ENCODE measurements at places on chromosomes 4 and X. TPM values are rescaled to one million over a fixed set of nuclear protein-coding genes. Genes with fewer than 3 reads are reported as not detected.

LANCL3 gene
- total RNA-seq = 0.02 TPM

OTUD6A gene
- not detected for total RNA-seq

MAGEB1 gene
- not detected for total RNA-seq

AFAP1 gene
- total RNA-seq = 6.7 TPM

CMC4 gene
- total RNA-seq = 14.6 TPM

FAM9B gene
- total RNA-seq = not detected

DAPP1 gene
- not detected for total RNA-seq

ARL9 gene
- 0.45 TPM for total RNA-seq

RBMX gene
- total RNA-seq = 1,172 TPM

LPAR4 gene
- total RNA-seq = 49.1 TPM

GPR82 gene
- total RNA-seq = not detected

PCSK1N gene
- 2.4 TPM for total RNA-seq

ANXA3 gene
- 1.7 TPM for total RNA-seq

ABLIM2 gene
- total RNA-seq = 0.24 TPM

DGKK gene
- 0.19 TPM for total RNA-seq
